Lung (tissue), 17 donors: ENCODE measurements at places on chromosomes 3 and 15. TPM values are rescaled to one million over a fixed set of nuclear protein-coding genes. Genes with fewer than 3 reads are reported as not detected.

GRCh38 chr3:50876947-50877346 is 202.2 kb downstream of the DOCK3 start:
- H3K27ac ChIP-seq = no peak overlapping the region
- no peaks in the 10 kb centered on the region for H3K27me3 ChIP-seq
- DNase-seq = no peak

The ZNF621 gene
- total RNA-seq = 22.6 TPM

The IL12A gene
- 3.3 TPM for total RNA-seq

GRCh38 chr3:183377307-183377959 is 51.0 kb downstream of the MCF2L2 start:
- DNase-seq = no peak
- H3K36me3 ChIP-seq = no peaks in the 10 kb centered on the region
- no peaks in the 10 kb centered on the region for H3K4me1 ChIP-seq
- no peak overlapping the region for H3K4me3 ChIP-seq

DNA sequence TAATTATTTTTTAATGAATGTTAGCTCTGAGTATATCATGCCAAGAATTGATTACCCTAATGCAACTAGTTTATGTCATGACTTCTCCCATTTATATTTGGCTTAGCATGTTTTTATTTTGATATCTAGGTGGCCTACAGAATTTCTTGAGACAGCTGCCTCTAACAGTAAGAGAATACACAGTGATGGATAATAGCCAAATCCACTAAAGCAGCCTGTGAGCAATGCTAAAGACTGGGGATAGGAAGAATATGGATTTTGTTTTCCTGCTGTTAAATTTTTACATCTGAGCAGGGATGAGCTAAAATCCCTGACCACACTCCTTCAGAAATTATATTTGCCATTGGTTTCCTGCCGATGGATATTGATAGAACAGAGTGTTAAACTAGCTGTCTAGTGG is 149.3 kb upstream of the TGFBR2 start:
- no peaks in the 10 kb centered on the region for H3K27me3 ChIP-seq
- no peak for DNase-seq
- peaks cover 32% of the 10 kb centered on the region for H3K4me1 ChIP-seq
- H3K4me3 ChIP-seq = no peak overlapping the region
